ENCODE measurements at places on chromosomes 3 and 15.

GRCh38 chr15:40084650-40085049 is 24.0 kb downstream of the BMF start:
- no peak for DNase-seq

- no peak for DNase-seq
Measured at GRCh38 chr15:66952756-66953522, 112.5 kb upstream of the SMAD3 start.

DNA sequence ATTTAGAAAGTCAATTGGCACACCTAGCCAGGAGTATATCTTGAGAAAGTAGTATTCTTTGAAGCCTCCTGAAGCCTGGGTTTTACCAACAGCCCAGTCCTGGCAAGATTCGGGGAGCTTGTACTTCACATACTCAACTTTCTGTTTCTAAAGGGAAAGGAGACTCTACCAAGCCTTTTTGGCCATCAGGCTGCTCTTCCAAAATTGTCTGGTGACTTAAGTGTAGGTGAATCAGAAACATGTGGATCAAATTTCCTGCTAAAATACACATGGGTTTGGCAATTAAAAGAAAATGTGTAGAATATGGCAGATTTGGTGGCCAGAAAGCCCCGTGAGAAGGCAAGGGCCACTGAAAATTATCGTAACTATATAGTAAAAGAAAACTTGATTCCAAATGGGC is 15.9 kb upstream of the GREM1 start:
- DNase-seq: no peak

GRCh38 chr15:84734794-84735479 is 13.5 kb upstream of the ZNF592 start:
- DNase-seq: peak; percentile 94
